ENCODE measurements at places on chromosomes 12 and 14.

GRCh38 chr12:18747895-18748294 is 10.0 kb downstream of the CAPZA3 start:
- DNase-seq: no peak

DNA sequence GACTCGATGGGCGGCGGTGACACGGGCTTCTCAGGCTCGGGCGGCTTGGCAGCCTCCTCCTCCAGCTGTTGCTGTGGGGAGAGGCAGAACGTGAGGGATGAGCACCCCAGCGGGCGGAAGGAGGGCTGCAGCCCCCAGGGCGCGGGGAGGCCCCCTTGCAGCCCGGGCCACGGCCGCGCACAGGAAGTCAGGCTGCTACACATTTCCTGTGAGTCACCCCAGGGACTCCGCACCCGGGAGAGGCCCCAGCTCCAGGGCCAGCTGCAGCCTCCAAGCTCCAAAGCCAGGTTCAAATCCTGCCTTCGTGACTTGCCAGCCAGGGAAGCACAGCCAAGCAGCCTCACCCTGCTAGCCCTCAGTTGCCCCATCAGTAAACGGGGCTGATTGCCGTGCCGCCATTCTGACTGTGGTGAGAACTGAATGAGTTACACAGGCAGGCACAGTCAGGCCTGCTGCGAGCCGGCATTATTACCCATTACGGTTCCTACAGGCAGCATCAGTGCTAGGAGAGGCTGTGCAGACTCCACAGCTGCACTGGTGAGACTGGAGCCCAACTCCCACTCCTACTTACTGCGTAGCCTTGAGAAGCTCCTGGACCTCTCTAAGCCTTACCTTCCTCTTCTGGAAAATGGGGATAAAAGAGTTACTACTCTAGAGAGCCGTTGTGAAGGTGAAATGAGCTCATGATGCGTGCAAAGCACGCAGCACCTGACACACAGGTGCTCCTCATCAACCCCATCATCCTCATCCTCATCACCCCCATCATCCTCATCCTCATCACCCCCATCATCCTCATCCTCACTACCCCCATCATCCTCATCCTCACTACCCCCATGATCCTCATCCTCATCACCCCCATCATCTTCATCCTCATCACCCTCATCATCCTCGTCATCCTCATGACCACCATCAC is 100.9 kb downstream of the NCOR2 start:
- peak; percentile 92 for DNase-seq

- no peak for DNase-seq
Measured at GRCh38 chr12:2429032-2429431, 365.7 kb upstream of the FKBP4 start.

GRCh38 chr14:91901449-91902226 is 34.3 kb upstream of the TC2N start:
- DNase-seq: no peak

DNA sequence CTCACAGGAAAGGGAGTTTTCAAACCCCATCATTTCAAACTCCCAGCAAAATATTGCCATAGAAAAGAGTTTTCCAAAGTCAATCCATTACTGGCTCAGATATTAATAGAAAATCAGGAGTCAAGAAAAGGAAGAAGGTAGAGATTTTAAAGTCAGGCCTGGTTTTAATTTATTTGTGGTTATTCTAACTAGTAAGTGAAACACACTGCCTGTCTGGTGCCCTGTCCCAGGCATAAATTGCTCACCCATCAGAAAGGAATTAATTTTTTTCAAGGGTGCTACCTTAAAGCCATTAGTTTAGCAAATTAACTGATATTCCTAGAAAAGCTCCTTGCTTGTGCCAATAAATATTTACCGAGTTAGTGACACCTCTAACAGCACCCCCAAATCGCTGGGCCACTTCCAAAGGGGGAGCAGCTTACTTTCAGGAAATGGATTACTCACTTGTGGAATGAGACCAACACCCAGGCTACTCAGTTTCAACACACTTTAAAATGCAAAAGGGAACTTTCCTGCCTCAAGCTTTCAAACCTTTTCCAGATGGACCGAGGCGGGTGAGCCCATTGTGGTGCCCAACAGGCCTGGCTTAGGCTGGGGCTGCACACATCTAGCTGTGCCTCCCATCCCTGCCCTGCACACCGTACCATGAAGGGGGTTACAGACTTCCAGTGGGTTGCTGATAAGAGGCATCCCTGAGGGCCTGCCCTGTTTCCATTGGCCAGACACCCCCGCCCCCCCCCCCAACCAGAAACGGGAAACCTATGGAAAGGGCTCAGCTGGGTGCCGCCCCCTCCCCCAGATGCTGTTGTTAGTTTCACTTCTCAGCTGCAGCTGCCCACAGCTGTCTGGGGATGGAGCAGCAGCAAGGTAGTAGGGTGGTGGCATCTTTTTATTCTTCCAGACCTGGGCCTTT is 117.2 kb downstream of the SAMD4A start:
- DNase-seq: no peak

GRCh38 chr12:85627584-85627983 is 208.6 kb downstream of the RASSF9 start:
- no peak for DNase-seq

DNA sequence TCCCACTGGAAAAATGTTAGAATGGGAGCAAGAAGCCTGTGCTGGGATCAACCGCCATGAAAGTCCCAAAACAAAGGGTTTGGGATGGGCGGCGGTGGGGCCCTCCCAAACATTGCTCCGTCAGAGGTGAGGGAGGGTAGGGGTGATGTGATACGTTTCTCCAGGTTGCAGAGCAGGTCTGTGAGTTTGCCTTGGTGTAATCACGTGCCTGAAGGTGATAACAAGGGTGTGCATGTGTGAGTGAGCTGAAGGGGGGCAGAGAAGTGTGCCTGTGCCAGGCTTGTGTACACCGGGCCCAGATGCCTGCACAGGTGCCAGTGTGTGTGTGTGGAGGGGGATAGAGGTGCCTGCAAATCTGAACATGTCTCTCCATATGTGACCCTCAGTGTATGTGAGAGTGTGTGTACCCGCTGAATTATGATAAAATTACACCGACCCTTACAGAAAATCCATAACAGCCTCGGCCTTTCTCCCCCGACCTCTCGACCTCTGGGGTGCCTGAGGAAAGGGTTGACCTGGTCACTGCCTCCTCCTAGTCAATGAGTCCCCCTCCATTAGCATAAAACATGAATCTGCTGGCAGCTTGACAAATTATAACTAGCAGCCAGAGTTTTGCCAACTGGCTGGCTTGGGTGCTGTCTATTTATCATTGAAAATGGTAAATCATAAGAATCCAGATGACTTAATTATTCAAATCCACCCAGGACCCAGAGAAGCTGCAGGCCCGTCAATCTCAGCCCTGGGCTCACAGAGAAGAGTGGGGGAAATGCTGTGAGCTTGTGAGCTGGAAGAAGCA is 55.6 kb downstream of the SMUG1 start:
- DNase-seq: no peak

All from GM12891 (cell line).